ENCODE measurements at places on chromosomes 4 and X. TPM values are rescaled to one million over a fixed set of nuclear protein-coding genes. Genes with fewer than 3 reads are reported as not detected.

GLRA2 gene
- total RNA-seq = not detected

DNAAF6 gene
- total RNA-seq = not detected

DNA sequence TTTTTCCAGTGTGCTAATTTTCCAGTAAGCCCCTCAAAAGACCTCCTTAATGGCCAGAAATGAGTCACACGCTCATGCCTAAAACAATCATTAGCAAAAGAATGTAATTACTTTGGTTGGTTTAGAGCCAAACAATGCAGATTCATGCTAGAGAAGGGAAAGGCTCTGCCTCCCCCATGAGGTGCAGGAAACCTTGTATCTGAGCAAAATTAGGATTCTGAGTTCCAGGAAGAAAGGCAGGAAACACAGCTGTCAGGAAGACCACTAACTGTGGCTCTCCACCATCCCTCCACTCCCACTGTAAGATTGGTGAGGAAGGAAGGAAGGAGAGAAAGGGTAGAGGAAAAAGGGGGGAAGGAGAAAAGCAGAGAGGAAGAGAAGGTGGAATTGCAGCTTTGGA is 104.9 kb upstream of the DHX15 start:
- DNase-seq = no peak

- DNase-seq = no peak
Observed at GRCh38 chrX:38175139-38175538, 45.5 kb downstream of the SRPX start.

Measured in posterior vena cava (tissue), 2 donors.